Heart left ventricle (tissue), 16 donors: ENCODE measurements at places on chromosomes 1 and 21. TPM values are rescaled to one million over a fixed set of nuclear protein-coding genes. Genes with fewer than 3 reads are reported as not detected.

DNA sequence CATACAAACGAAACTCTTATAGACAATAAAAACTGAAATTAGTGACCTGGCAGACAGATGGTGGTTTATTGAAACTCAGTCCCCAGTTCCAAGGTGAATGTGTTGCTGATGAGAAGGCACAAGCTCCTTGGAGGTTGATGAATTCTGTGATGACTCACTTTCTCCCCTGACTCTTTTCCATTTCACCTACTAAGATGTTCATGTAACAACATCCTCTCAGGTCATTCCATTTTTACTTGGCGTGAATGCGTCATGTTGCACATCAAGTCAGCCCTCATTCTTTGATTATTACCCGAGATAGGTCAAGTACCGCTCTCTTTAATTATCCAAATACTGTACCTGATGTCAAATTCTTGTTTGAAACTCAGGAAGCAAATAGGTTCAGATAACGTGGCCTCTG is 10.1 kb upstream of the IL10RB start:
- no peak for DNase-seq

Gene KANK4
- 0.08 TPM for polyA plus RNA-seq

- no peak for DNase-seq
Observed at GRCh38 chr1:20405893-20406604, 80.0 kb downstream of the CAMK2N1 start.

GRCh38 chr1:32151319-32151787 is 28.1 kb upstream of the TXLNA start:
- no peak for DNase-seq

DNA sequence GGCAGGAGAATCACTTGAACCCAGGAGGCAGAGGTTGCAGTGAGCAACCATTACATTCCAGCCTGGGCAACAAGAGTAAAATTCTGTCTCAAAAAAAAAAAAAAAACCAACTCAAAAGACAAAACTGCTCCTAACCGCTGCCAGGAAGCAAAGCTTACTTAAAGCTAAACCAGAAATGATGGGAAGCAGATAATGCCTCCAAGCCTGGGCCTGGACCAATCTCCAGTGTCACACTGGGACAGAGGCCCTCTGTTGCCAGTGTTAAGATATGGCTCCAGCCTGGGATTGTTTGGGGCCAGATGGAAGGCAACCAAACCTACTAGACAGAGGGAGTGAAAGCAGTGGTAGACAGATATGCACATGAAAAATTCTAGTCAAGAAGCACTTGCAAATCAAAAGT is 36.9 kb downstream of the NSL1 start:
- DNase-seq = no peak

- DNase-seq = no peak
Observed at GRCh38 chr1:199269241-199269640, 630.4 kb downstream of the PTPRC start.

Gene DPYD
- 2.6 TPM for polyA plus RNA-seq

Gene ALPL
- 17.8 TPM for polyA plus RNA-seq

Gene AADACL4
- polyA plus RNA-seq = not detected

Gene IL20
- not detected for polyA plus RNA-seq

DNA sequence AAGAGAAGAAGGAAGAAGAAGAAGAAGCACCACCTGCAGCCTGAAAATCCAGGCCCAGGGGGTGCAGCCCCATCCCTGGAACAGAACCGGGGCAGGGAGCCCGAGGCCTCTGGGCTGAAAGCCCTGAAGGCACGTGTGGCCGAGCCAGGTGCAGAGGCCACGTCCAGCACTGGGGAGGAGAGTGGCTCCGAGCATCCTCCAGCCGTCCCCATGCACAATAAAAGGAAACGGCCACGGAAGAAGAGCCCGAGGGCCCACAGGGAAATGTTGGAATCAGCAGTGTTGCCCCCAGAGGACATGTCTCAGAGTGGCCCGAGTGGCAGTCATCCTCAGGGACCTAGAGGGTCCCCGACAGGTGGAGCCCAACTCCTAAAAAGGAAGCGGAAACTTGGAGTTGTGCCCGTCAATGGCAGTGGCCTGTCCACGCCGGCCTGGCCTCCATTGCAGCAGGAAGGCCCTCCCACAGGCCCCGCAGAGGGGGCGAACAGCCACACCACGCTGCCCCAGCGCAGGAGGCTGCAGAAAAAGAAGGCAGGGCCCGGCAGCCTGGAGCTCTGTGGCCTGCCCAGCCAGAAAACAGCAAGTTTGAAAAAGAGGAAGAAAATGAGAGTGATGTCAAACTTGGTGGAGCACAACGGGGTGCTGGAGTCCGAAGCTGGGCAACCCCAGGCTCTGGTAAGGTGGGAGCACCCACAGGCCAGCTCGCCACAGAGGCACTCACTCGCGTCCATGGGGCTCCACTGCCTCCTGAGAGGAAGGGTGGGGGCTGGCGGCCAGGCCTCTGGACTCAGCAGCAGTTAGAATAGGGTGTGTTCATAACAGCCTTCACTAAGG is 28.4 kb downstream of the RRP1B start:
- DNase-seq = no peak

DNA sequence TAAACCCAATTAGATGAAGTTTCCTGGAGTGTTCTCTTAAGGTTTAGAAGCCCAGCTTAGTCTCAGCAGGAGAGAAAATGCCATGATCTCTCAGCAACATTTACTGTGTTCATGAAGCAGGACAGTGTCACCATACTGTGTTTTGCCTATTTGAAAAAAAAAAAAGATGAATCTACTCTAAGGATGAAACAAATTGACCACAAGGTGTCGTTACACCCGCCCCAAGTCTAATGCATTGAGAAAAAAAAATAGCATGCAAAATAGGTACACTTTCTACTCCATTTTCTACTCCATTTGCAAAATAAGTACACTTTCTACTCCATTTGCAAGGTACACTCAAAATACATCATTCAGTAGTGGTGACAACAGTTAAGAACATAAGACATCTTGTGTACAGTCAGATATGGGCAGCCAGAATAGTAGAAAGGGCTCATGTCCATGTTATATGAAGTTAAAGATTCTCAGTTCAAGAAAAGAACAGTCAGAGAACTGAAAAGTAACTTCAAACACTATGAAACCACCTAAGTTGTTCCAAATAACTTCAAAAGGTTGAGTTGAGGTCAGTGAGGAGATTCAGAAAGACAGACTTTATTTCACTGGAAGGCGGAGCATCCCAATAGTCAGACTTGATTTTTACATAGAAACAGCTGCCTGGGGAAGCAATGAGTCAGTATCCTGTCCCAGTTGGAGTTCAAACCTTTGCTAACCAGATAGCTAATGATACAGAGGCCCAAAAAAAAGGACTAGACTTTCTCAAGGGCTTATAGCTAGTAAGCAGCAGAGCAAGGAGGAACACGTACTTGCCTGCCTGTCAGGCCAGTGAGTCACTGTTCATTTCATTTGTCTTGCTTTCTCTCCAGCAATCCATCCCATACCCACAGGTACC is 13.3 kb downstream of the PLPPR5 start:
- DNase-seq = no peak

GRCh38 chr1:237671262-237671661 is 219.5 kb downstream of the ZP4 start:
- DNase-seq = no peak

DNA sequence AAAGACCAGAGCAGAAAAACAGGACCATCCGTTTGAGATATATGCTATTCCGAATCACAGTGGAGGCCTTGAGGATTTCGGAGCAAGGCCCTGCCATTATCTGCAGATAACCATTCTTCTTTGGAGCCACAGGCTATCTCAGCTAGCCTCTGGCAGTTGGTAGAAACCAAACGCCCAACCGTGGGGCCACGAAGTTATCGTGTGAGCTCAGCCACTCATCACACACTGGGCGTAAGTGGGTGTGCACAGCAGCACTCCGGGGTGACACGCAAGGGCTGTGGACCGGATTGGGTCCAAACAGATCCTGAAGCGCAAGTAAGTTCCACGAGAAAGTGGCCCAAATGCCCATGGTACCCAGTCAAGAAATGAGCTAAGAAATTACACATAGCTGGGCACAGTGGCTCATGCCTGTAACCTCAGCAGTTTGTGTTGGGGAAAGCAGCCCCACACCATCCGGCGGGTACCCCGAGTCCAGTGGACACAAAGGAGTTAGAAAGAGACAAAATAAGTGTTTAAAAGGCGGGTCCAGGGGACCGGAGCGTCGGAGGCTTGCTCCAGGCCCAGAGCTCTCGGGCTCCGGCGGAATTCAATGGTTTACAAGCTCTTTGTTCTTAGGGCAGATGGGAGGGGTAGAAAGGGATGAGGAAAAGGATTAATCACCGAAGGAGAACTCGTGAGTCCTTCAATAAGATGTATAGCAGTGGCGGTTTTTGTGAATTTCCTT is 130.6 kb downstream of the LIPI start:
- DNase-seq = no peak

DNA sequence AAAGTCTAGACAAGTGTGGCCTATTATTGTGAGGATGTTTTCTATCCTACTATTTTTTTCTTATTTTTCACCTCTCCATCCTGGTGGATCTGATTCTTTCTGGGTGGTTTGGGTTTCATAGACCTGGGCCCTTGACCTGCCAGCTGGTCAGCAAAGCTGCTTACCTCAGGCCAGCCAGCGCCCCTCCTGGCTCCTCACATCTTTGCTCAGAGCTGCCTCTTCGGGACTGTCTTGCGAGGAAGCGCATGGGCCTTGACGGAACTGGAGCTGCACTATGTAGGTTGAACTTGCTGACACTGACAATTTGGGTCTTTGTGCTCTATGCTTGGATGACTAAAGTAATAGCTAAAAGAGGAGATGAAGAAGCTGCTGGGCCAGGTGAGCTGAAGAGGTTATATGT is 138.5 kb upstream of the SYT6 start:
- DNase-seq = no peak

DNA sequence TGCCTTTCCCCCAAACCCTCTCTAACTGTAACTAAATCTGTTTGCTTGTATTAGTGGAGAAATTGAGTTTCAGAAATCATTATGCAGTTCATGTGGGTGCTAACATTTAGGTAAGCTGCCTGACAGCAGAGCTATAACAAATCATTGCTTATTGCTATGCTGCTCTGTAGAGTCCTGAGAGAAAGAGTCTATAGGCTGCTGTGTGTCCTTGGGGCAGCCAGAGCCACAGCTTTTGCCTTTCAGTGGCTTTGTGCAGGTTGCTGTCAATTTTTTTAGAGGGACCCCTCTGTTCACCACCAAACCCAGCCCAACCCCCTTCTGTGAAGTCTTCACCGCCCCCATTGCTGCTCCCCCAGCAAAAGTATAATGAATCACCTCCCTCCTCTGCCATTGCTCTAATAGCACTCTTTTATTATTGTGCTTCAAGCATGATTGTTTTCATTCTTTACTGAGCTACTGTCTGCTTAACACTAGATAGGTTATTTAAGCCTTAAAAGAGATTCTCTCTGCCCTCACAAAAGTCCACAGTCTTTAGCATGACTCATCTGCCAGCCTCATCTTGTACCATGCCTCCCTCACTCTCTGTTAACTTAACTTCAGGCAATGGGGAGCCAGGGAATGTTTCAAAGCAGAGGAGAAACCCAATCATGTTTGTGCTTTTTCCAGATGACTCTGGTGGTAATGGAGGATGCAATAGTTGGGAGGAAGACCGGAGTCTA is 38.6 kb downstream of the DIRAS3 start:
- no peak for DNase-seq

GRCh38 chr21:46226920-46227599 is 1.5 kb downstream of the LSS start:
- DNase-seq = no peak

- DNase-seq = no peak
Observed at GRCh38 chr1:101482306-101482705, 245.5 kb downstream of the S1PR1 start.

Gene RNF19B
- polyA plus RNA-seq = 15.2 TPM

GRCh38 chr1:2268285-2269056 is 40.4 kb downstream of the SKI start:
- DNase-seq = no peak

- DNase-seq = no peak
Observed at GRCh38 chr1:159853417-159854115, 8.9 kb downstream of the VSIG8 start.

DNA sequence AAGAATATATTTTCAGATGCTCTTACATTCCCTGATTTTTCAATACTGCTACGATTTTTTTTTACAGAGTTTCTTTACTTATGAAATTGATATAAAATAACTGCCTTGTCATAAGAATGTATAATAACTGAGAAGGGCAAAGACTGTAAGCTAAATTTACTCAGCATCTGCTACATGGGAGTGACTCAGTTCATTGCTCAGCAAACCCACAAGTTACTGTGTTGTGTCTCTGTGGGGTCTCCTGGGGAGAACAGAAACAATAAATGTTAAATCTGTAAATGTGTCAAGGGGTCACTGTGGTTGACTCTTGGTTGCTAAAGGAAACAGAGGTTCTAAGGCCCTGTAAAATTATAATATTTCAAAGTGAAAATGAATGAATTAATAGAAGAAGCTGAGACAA is 210.3 kb upstream of the CACYBP start:
- DNase-seq = no peak

GRCh38 chr1:106995970-106996369 is 60.5 kb upstream of the PRMT6 start:
- DNase-seq = no peak

Gene LRRC53
- polyA plus RNA-seq = 0.04 TPM

Gene CDCA8
- 0.51 TPM for polyA plus RNA-seq

GRCh38 chr21:41396558-41397075 is 29.4 kb upstream of the MX1 start:
- no peak for DNase-seq

Gene BGLAP
- polyA plus RNA-seq = 0.32 TPM

- DNase-seq = no peak
Observed at GRCh38 chr1:115251856-115252255, 86.2 kb downstream of the NGF start.

DNA sequence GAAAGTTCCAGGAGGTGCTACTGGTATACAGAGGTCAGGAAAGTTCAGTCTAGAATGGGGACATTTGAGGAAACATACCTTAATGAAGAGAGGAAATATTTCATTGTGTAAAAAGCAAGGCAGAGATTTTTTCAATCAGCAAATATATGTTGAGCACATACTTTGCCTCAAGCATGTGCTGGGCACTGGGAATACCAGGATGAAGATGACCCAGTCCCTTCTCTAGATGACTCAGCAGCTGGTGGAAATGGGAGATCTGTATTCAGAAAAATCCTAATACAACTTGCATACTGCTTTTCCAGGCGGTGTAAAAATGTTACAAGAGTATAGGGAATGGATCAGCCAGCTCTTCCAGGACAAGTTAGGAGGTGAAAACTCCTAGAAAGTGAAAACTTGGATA is 229.3 kb downstream of the FGGY start:
- no peak for DNase-seq

DNA sequence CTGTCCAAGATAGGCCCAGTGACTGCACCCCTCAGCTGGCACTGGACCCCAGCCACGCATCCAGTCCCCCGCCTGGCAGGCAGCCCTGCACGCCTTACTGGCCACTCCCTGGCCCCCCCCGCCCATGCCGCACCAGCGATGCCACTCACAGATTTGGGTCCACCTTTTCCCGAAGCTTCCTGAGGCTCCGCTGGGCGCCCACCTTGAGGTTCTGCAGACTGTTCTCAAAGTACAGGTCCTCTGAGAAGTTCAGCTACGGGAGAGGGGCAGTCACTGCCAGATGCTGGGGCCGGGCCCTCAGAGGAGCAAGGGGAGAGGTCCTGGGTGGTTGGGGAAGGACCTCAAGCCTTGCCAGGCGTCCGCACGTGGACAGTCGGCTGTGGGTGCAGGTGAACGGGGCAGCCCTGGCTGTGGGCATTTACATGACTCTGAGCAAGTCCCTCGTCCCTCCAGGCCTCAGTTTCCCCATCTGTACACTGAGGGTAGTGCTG is 8.1 kb downstream of the PRXL2B start:
- no peak for DNase-seq
